ENCODE measurements at places on chromosomes 2 and 18. TPM values are rescaled to one million over a fixed set of nuclear protein-coding genes. Genes with fewer than 3 reads are reported as not detected.

GRCh38 chr2:203687165-203687564 lies 19.3 kb upstream of the CD28 start:
- no peak for DNase-seq

DNA sequence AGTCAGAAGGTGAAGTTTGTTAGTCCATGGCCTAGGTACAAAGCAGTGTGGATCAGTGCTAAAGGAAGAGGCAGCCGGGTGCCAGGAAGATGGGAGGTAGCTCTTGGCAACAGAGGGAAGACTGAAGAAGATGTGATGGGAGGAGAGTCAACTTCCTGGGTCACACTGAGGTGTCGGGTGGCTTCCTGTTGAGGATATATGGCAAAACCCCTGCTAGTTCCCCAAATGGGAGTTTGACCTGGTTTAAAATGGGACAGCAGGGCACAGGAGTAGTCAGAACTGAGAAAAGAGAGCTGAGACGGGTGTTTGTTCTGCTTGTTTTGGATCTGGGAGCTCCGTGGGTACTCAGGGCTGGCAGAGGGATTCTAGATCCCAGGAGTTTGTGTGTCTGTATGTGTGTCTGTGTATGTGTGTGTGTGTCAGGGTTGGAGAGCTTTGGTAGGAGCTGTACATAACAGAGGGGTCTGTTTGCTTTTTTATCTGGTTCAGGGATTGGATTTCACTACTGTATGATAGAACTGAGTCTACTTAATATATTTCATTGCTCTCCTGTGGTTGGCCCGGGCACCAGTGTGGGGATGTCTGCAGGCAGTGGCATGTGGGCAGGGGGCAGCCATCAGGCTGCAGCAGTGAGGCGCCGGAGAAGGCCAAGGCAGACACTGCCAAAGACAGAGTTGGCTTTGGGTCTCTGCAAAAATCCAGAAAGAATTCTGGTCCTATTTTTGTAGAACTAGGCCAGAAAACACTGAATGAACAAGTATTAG lies 17.1 kb downstream of the MXD1 start:
- DNase-seq: no peak

GRCh38 chr2:45941531-45942236 lies 290.2 kb downstream of the PRKCE start:
- DNase-seq: no peak

- no peak for DNase-seq
Observed at GRCh38 chr18:51064256-51064655, 34.2 kb downstream of the SMAD4 start.

DNA sequence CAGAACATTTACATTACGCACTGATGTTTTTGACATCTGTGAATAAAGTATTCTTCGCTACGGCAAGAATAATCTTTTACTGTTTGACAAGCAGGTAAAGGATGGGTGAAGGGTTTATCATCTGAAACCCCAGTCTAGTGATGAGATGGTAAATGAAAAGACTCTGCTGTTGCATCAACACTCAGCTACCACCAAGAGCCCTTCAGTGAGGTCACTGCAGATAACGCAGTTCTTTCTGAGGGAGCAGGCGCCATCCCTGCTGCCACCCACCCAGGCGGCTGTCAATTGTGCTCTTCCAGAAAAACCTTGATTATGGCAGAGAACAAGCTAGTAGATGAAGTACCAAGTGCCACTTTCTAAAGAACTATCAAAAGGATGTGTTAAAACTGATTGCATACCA lies 58.7 kb downstream of the ABCG8 start:
- no peak for DNase-seq

GRCh38 chr18:74994502-74995418 lies 214.2 kb downstream of the PTGR3 start:
- peak; percentile 49 for DNase-seq

DNA sequence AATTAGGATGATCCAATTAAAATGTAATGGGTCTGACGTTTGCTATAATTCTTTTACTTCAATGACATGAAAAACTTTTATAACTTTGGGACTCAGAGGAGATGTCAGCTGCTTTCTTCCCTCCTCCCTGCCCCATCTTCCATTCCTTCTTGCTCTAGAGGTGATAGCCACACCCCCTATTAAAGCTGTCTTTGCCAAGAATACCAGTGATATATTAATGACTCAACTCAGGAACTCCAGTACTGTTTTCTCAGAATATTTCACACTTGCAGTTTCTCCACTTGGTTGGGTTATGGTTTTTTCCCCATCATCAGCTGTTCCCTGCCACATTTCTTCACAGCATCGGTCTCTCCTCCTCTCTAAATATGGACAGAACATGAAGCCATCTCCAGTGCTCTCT lies 184.0 kb downstream of the KCNE4 start:
- no peak for DNase-seq

- DNase-seq: peak; percentile 81
Observed at GRCh38 chr2:100291152-100291970, 30.9 kb downstream of the LONRF2 start.

- DNase-seq: no peak
Observed at GRCh38 chr2:214489702-214490101, 78.8 kb downstream of the VWC2L start.

DNA sequence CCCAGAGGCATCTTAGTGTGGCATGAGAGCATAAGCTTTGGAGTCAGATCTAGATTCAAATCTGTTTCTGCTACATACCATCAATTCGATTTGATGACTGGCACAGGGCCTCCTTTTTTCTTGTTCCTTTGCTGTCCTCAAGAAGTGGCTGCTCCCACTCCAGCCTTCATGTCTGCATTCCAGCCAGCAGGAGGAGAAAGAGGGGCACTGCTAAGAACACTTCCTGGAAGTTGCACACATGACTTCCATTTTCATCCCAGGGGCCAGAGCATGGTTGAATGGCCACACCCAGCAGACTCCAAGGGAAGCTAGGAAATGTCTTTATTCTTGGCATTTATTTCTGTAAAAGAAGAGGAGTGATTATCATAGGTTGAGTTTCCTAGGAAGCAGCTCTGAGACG lies 50.4 kb downstream of the EML6 start:
- DNase-seq: no peak

- no peak for DNase-seq
Observed at GRCh38 chr2:234747032-234747431, 204.8 kb upstream of the SH3BP4 start.

GRCh38 chr2:157840568-157841156 lies 35.5 kb downstream of the ACVR1 start:
- DNase-seq: no peak

GRCh38 chr2:101395545-101396315 lies 8.4 kb upstream of the CREG2 start:
- DNase-seq: no peak

DNA sequence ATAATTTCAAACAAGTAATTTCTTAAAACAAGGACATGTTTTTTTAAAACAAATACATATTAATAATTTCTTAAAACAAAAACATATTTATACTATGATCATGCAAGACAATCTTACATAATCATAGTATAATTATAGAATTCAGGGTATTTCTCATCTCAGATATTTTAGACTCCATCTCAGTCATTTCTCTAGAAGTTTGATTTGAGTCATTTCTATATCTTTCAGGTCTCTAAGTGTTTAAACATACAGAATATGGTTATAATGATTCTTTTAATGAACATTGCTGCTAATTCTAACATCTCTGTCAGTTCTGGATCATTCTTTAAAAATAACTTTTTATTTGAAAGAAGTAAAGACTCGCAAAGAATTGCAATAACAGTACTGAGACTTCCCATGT lies 154.2 kb upstream of the KYNU start:
- DNase-seq: no peak

DNA sequence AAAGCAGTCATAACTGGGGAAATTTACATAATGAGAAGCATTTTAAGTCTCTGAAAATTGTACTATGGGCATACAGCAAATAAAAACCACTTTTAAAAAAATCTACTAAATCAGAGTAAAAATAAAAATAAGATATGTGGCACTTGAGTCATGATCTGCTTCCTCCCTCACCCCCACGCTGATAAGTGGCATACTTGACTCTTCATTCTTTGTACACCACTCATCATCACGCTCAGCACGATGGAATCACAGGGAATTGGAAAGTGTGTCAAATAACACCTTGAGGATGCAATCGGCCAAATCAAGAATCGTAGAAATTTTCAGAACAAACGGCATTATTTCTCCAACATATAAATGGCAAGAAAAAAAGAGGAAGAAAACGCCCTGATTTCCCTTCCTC lies 41.1 kb upstream of the REG3G start:
- DNase-seq: no peak

DNA sequence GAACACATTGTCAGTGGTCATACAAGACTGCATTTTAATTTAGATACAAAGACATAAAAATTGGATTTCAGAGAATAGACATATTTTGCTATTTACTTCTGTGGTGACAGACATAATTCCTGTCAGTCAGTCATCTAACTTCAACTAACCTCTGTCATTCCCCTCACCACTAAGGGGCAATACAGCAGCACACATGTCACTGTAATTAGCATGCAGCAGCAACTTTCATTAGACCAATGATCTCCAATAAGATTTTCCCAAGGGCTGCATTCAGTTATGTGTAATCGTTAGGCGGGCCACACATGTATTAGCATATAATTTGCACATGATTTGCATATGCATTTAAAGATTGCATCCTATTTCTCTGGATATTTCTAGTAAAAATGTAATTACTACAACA lies 624.5 kb downstream of the NR4A2 start:
- no peak for DNase-seq

- DNase-seq: no peak
Observed at GRCh38 chr2:133676392-133677130, 108.3 kb upstream of the NCKAP5 start.

DNA sequence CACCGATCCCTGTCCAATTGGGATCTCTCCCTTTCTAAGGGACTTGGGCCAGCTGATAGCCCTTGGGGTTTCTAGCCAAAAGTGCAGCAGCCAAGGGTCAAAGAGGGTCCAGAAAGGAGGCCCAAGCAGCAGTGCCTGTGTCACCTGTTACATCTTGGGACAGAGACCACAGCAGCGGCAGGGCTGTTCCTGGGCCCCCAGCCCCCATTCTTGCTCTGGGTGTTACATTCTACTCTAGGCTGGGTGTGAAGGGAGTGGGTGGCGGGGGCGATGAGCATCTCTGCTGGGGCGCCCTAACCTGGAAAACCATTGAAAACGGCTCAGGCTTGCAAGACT lies 1.2 kb downstream of the PAX3 start:
- DNase-seq: no peak

DNA sequence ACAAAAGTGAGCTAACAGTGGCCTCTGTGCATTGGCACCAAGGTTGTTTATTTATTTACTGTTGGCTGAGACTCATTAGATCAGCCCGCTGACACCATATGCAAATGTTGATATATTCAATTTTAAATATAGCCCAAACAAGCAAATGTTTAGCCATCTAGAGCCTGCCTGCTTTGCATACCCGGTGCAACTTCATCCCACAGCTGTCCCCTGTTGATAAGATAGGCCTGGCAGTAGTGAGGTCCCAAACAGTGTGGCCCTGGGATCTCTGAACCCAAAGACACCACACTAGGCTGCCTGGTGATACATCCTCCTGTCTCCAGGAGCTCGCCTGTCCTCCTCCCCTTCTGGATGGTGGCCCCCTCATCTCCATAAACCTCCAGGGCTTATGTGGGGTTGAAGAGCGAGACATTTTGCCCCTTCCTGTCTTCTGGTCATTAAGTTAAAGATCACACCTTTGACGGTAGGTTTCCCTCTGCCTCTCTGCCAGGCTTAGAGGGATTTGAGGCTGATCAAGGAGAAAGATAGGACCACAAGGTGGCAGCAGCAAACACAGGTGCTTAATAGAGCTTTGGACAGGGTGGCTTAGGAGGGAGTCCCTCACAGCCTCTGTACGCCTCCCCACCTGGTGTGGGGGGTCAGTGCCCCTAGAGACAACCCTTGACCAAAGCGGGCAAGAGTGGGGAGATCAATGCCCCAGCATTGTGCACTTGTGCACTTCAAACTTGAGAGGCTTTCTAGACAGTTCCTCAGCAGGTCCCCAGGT lies 23.7 kb upstream of the MYO5B start:
- DNase-seq: peak; percentile 58

ZDBF2 gene
- 10.9 TPM for total RNA-seq

ICA1L gene
- total RNA-seq: 8.0 TPM

WDR75 gene
- total RNA-seq: 86.2 TPM

DLGAP1 gene
- not detected for total RNA-seq

SERPINB7 gene
- not detected for total RNA-seq

TSGA10 gene
- total RNA-seq: 8.6 TPM

TET3 gene
- 16.4 TPM for total RNA-seq

NPC1 gene
- 21.5 TPM for total RNA-seq

ANKRD62 gene
- not detected for total RNA-seq

LYG2 gene
- total RNA-seq: not detected

ANO7 gene
- total RNA-seq: 5.4 TPM

GAD1 gene
- total RNA-seq: 1.3 TPM
